Stimulated activated CD4-positive, alpha-beta T cell treated with anti-CD3 and anti-CD28 coated beads, Interleukin-1b, Interleukin-23, amount 100 ng/mL, for 1 hour (primary cell): ENCODE measurements at places on chromosomes 13 and 19.

- no peak for DNase-seq
Observed at GRCh38 chr13:75530549-75530961, 7.1 kb downstream of the COMMD6 start.

GRCh38 chr19:16641695-16642094 lies 13.7 kb upstream of the MED26 start:
- DNase-seq: no peak

DNA sequence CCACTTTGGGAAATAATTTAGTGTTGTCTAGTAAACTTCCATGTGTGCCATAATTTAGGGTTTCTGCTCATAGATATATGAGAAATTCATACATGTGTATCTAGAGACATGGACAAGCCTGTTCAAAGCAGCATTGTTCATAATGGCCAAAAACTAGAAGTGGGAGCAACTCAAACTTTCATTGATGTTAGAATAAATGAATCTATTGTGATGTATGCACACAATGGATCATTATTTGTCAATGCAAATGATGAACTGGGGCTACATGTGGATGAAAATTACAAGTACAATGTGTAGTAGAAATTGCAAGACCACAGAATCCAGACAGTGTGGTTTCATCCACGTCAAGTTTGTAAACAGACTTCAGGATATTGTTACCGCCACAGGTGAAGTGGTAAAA lies 284.7 kb downstream of the SLC7A1 start:
- no peak for DNase-seq

GRCh38 chr19:7636691-7637373 lies at the start of gene STXBP2:
Gene STXBP2 (plus strand): TSS chr19:7637110. CDS start chr19:7637150, 40 bp downstream.
- DNase-seq: peak; percentile 93

DNA sequence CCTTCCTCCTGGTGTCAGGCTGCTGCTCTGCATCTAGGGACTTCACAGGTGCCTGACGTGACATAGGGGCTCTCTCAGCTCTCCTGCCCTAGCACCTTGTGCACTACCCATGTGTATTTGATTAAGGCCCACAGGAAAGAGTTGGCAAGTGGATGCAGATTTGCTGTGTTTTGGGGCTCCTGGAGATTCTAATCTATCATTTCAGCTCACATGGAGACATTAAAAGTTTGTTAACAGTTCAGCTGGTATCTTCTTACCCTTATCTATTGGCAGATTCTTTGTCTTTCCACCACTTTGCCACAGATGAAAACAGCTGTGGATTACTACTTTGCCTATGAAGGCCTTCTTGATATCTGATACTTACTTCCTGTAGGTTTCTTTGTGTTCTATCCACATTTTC lies 41.9 kb downstream of the WASF3 start:
- no peak for DNase-seq

- no peak for DNase-seq
Observed at GRCh38 chr13:89372193-89372592, 1701.0 kb downstream of the SLITRK5 start.

- DNase-seq: no peak
Observed at GRCh38 chr13:89401264-89401675, 1730.1 kb downstream of the SLITRK5 start.

- DNase-seq: no peak
Observed at GRCh38 chr13:62837895-62838294, 1422.2 kb upstream of the PCDH20 start.

DNA sequence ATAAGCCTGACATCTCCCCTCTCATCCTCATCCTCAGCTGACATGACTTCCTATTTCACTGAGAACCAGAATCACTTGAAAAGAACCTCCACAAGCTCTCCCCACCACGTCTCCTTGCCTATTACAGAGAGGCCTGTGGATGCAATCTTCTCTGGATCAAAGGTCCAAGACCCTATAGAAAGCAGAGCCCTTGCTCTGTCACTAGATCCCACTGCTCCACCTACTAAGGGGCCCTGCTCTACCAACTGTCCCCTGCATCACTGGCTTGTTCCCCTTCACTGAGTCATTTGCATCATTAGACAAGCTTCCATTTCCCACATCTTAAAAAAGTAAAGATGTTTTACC lies 40.8 kb downstream of the RCBTB2 start:
- DNase-seq: no peak

DNA sequence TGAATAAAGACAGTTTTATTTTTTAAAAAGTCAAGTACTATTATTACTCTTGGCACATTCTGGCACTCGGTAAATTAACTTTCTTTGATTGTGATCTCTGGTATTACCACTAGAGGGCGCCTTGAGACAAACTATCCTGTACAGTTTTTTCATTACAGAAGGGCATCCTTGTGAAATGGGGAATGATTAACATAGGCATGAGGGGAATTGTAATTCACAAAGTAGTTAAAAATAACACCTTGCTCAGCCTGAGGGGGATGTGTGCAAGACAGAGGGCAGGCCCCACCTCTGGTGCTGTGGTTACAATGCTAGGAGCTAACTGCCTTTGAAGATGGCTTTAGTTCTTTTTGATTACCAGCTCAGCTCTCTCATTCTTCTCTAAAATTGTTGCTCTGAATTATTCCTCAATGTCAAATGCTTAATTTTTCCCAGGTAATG lies 24.2 kb upstream of the C1QTNF9B start:
- no peak for DNase-seq

DNA sequence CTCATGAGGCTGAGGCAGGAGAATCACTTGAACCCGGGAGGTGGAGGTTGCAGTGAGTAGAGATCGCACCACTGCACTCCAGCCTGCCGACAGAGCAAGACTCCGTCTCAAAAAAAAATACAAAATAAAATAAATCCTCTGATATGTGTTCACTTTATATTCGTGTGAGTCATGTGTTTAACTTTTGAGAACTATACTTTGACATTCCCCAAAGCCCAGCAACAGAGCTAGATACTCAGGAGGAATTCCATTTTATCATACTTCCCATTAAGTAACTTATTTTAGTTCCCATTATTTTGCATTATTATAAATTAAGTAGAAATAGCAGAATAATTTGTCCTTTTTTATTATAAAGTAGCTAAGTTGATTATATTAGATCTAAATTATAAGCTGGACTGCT lies 3.3 kb upstream of the CHAMP1 start:
- DNase-seq: no peak

DNA sequence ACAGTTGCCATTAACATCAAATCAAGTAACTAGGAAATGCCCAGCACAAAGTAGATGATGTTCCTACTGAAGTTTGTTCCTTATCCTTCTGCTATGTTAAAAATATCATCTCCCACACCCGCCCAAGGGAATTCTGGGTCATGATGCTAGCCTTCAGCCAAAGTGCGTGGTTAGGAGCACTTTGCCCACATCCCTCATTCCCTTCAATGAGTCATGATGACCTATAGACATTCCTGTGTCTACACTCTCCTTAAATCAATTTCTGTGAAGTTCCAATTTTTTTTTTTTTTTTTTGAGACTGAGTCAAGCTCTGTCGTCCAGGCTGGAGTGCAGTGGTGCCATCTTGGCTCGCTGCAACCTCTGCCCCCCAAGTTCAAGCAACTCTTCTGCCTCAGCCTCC lies 17.0 kb downstream of the RXFP2 start:
- no peak for DNase-seq

DNA sequence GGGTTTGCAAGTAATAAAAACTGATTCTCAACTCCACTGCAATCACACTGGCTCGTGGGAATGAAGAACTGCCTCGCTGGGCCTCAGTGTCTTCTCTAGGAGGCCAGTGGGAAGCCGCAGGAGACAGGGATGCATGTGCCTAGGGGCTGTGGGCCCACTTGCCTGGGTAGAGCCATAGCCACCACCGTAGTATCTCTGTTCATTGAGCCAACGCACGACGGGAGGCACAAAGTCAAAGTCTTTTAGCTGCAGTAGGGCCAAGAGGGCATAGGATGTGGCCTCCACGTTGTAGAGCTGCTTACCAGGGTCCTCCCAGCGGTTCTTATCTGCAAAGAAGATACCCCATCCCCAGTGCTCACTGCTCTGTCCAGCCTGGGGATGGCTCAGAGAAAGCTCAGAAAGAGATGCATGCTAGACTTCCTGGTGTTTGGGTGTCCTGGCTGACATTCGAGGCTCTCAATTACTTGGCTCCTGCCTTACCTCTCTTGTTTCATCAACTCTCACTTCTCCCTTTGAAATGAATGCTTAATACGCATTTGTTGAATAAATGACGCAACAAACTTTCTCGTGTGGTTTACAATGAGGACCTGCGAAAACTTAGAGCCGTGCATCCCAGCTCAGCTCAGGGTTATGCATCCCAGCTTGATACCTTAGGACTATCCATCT lies 16.1 kb upstream of the TNFSF14 start:
- no peak for DNase-seq

DNA sequence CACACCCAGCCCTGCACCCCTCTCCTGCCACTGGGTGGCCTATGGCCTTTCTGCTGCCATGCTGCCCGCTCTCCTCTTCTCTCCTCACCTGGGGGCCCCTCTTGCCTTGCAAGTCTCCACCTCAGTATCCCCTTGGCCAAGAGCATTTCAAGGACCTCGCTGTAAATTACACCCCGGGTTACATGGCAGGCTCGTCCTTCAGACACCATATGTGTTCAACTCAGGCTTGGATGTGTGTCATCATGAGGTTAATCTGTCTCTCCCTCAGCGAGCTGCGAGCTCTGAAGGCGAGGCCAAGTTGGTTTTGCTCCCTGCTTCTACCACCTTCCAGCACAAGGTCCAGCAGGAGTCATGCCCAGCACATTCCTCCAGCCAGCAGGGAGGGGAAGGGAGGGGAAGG lies 74.8 kb upstream of the TM9SF2 start:
- DNase-seq: no peak

- no peak for DNase-seq
Observed at GRCh38 chr13:106351251-106351650, 184.2 kb downstream of the EFNB2 start.

DNA sequence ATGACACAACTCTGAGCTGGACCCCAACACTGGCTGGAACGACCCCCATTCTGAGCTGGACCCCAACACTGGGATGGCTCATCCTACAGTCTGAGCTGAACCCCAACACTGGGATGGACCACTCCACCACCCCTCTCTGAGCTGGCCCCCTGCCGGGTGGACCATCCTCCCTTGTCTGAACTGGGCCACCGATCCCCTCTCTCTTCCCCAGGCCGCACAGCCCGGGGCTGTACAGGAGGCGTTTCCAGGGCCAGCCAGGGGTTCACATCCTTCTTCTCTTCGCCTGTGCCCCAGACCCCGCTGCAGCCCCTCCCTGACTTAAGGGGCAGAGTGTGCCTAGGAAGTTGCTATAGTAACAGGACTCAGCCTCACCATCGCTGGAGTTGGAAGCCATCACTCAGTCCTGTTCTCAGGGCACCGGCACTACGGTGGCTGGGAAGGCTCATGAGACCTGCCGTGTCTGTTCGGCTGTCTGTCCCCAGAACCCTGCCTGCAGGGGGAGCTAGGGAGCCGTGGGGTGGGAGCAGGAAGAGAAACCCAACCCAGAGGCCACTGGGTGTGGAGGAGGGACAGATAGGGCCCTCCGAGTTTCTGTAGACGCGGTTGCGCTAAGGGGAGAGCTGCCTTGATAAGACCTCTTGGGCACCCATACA lies 3.7 kb downstream of the PRKACA start:
- DNase-seq: no peak

DNA sequence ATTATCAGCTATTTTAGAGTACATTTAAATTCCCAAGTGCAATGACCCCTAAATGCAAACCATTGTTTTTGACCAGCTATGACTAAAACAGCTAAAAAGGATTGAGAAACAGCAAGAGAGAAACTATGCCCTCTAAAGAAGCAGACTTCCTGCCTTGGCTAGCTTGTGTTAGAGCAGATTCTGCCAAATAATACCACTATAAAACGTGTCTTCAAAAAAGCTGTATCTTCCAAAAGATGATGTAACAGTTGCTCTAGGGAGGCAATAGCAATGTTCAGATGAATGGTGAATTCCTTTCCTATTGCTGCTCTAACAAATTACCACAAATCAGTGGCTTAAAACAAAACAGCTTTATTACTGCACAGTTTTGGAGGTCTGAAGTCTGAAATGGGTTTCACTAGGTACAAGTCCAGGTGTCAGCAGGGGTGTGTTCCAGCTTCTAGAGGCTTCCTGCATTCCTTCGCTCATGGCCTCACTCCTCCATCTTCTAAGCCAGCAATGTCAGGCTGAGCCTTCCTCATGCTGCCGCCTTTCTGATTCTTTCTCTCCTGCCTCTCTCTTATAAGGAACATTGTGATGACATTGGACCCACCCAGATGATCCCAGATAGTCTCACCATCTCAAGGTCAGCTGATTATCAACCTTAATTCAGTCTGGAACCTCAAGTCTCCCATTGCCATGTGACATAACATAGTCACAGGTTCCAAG lies 84.5 kb downstream of the LRRC63 start:
- no peak for DNase-seq

DNA sequence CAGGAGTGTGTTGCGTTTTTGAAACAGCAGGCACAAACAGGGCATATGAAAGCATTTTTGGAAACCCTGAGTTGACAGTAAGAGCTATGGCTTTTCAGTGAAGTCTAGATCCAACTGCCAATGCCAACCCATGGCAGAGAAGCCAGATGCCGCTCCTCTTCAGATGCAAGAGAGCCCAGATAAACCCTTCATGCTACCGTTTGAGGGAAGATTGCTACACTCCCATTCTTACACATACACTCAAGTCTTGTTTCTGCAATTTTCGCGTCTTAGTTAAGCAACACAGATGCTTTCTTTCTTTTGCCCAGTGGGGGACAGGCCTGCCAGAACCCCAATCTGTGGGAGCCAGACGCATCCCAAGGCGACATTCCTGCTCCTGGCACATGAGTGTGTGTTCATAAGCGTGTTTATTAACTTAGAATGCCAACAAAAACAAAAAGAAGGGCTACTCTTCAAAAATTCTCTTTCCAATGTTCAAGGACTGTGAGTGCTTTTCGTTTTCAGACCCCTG lies 10.4 kb downstream of the BORCS8 start:
- DNase-seq: no peak

- no peak for DNase-seq
Observed at GRCh38 chr19:1865172-1866010, 2.0 kb upstream of the KLF16 start.

DNA sequence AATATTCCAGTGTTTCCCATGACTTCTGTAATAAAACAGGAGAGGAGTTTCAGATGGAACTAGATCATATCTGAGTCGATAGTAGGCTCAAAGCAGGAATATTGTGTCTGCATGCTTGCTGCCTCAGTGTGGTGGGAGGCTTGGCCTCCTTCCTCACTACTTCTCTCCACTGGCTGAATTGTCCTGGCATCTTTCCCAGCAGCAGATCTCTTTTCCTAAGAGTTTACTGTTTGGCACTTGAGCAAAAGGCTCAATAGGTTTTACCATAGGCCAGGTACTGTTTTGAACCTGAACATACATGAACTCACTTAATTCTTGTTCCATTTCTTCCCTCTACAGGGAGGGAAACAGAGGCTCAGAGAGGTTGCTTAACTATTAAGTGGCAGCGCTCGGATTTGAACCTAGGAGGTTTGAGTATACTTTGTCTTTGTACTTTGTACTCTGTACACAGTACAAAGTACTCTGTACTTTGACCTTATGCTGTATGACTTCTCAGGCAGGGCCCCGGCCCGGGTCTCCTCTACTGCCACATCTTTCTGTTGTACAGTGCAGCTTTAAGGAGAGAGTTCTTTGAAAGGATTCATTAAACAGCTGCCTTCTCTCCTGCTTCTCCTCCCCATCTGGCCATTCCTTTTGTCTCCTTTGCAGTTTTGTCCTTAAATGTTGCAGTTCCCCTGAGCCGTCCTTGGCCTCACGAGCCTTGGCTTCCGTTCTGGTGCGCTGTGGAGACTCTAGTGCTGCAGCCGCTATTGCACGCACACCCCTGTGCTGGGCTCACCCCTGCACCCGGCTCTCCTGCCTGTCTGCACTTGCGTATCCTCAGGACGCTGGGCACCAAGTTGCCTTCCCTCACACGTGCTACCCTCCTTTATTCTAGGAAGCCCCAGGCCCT lies 8.1 kb downstream of the B3GLCT start:
- no peak for DNase-seq
